Astrocyte (in vitro differentiated cells and primary cell): ENCODE measurements at places on chromosomes 16 and 17.

- no peak for DNase-seq
These were observed 12.1 kb downstream of the METRNL start for GRCh38 chr17:83091257-83092141.

DNA sequence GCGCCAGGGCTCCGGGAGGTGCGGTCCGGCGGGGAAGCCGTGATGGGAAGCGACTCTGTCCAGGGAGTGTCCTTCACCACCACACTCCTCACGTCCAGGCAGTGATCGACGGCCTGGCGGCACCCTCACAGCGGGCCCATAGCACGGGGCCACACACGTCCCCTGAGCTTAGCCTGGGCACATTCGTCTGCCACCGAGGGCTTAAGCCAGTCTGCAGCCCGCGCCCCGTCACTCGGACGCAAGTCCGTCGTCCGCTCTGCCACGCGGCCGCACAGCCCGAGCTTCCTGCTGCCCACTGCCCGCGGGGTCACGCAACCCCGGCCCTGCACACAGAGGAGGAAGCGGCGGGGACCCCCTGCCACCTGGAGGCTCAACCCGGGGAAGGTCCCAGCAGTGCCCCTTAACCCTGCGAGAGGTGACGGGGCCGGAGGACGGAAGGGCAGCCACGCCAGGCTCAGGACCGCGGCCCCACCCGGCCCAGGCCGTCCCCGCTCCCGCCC lies 3.0 kb upstream of the TBX2 start:
- no peak for DNase-seq

GRCh38 chr17:81171941-81172340 lies 5.9 kb upstream of the AATK start:
- DNase-seq = no peak

GRCh38 chr16:83814659-83814985 lies 6.8 kb downstream of the HSBP1 start:
- DNase-seq = no peak

GRCh38 chr17:78979780-78980623 lies at the start of gene LGALS3BP:
LGALS3BP (minus strand) TSS chr17:78979923; CDS start chr17:78977191, 2,732 bp downstream.
- DNase-seq = peak; percentile 75

DNA sequence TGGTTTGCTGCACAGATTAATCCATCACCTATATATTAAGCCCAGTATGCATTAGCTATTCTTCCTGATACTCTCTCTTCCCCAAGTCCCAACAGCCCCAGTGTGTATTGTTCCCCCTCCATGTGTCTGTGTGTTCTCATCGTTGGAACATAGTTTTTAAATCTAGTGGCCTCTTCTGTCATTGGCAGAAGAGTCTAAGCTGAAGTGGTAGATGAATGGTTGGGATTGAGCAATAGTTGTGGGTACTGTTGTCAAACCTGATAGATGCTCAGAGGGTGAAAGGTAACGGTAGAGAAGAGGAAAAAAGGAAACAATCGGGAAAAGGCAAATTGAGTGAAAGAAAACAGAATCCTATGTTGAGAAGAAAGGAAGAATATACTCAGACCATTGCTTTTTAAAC lies 29.9 kb downstream of the MAP3K3 start:
- peak; percentile 20 for DNase-seq

DNA sequence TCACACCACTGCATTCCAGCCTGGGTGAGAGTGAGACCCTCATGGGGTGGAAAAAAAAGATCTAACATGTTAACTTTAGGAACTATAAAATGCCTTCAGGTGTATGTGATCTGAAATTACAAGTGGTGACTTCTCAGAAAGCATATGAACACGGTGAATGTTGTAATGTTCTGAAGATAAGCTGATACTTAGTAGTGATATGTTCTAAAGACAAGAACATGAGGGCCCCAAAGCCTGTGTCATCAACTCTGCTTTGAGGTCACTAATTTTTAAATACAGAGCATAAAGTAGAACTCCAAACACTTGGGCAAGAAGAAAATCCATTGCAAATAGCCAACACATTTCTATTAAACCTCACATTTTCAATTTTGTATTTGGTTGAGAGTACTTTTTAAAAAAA lies 2.6 kb upstream of the FBF1 start:
- no peak for DNase-seq

DNA sequence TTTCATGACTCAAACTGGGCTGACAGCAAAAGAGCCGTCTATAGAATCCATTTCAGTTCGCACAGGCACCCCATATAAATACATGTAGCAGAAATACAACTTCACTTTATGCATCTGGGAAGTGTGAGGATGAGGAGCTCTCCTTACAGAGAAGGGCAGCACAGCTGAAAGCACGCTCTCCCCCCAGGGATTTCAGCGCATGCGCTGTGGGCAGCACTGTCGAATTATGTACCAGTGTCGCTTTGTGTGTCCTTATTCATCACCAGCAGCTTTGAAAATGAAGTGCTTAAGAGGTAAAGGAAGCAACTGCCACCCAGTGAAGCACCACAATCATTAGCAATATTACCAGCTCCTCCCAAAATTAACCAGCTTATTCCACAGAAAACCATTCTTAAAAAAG lies 39.9 kb downstream of the CEP95 start:
- no peak for DNase-seq

- DNase-seq = no peak
These were observed 45.5 kb downstream of the TMEM132E start for GRCh38 chr17:34624767-34625383.

DNA sequence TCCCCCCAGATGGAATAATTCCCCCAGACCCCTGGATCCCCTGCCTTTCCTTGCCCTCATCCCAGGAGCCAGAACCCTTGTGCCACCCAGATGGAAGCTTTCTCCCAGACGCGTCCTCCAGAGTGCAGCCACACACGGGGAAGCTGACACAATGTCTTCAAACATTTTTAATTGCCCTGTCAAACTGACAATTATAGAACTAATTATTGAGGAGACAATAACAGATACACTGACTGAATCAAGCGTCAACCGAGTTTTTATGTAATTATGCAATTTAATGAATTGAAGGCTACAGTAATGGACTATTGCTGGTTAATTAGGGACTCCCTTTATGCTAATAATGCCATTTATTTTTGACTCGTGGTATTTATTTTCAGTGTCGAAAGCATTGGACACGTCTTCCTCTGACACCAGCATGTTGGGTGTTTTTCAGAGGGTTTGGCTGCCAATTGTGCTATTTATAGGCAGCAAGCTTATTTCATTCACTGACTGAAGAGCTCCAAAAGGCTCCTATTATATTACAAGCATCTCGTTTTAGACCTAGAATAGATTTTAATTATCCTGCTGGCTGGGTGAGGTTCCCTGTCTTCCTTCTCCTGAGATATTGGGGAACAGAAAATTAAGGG lies 298.2 kb upstream of the C16orf82 start:
- no peak for DNase-seq

DNA sequence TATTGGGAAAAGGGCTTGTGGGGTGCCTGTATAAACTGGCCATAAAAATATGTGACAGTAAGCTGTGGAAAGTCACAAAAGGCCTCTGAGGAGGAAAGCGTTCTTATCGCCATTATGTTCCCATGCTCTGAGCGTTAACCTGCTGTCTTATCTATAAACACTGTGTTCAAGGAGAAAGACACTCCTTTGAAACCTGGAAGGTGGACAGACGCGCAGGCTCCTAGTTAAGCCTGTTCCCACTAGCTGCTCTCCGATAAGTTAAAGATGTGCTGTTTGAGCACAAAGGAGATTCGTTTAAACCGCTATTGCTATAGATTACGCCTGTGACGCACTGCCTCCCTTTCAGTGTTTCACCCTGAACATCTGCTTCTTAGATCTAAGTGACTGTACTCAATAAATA lies 5.2 kb downstream of the ALOX12B start:
- no peak for DNase-seq

DNA sequence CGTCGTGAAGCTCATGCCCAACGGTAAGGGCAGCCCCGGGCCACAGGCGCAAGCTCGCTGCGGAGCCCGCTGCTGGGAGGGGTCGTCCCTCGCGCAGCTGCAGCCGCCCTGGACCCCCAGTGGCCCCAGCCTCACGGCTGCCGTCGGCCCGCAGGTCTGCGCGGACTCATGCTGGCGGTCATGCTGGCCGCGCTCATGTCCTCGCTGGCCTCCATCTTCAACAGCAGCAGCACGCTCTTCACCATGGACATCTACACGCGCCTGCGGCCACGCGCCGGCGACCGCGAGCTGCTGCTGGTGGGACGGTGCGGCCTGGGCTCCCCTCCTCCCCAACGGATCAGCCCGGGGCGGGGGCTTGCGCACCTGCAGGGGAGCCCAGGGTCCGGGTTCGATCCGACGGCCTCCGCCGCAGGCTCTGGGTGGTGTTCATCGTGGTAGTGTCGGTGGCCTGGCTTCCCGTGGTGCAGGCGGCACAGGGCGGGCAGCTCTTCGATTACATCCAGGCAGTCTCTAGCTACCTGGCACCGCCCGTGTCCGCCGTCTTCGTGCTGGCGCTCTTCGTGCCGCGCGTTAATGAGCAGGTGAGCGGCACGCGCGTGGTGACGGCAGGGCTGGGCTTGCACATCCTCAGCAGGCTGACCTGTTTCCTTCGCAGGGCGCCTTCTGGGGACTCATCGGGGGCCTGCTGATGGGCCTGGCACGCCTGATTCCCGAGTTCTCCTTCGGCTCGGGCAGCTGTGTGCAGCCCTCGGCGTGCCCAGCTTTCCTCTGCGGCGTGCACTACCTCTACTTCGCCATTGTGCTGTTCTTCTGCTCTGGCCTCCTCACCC lies 5.8 kb downstream of the SLC5A2 start:
- DNase-seq = no peak

GRCh38 chr17:62818526-62818925 lies 10.4 kb upstream of the MARCHF10 start:
- DNase-seq = no peak

DNA sequence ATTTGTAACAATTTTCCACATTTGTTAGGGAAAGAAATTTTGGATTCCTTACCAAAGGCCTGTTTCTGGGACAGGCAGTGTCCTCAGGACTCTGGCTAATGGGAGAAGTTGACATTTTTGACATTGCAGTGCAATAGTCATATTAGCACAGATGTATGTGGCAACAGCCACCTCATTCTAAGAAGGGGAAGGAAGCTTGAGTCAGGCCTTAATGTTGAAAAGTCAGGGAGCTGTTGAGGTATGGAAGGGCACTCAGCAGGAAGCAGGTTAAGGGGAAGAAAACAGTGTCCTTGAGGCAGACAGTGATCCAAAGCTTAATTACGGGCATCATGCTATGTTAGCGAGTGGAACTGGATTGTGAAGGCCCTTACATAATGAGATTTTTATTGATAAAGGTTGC lies 20.9 kb downstream of the AKTIP start:
- no peak for DNase-seq

GRCh38 chr16:30063893-30064728 lies 1.4 kb upstream of the ALDOA start:
- no peak for DNase-seq

DNA sequence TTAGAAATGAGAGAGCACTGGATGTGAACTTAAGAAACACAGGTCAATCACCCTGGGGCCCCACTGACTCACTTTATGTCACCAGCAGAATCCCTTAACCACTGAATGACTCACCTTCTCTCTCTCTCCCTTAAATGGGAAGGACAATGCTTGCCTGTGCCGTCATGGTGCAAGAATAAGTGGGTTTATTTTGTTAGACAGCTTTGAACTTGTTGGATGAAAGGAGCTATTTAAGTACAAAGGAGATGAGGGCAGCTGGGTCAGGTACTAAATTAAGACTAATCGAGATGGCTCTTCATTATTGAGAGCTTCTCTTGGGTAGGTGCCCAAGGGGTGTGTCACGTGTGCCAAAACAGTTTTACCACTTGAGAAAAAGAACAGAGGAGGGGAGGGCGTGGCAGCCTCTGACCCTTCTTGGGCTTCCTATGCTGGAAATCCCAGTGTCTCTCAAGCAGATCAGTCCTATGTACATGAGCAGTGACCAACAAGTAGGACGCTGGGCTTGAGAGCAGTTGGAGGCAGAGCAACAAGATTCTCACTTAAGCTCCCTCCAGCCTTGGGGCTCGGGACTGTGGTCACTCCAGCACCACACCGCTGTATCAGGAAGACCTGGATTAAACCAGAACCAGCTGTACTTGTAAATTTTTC lies 6.7 kb upstream of the KRT31 start:
- peak; percentile 98 for DNase-seq

- no peak for DNase-seq
These were observed 1.3 kb upstream of the CCDC102A start for GRCh38 chr16:57537581-57538234.

GRCh38 chr16:11801481-11802021 lies 4.5 kb upstream of the ZC3H7A start:
- peak; percentile 38 for DNase-seq

DNA sequence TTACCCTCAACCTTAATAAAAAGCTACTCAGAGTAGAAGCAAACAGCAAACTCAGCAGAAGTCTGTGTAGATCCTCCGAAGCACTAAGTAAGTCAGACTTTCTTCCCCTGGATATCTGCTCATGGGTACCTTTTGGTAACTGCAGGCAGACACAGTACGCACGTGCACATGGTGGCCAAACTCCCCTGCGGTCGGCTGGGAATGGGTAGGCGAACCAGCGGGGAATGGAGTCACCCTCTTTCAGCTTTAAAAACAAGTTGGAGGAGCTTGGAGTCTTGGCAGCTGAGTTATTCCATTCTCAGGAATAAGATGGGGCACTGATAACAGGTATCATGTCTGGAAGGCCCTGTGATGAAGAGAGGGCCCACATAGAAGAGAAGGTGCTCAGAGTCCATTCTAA lies 16.3 kb downstream of the CYB561 start:
- DNase-seq = no peak

GRCh38 chr17:76474894-76475293 lies 7.5 kb downstream of the AANAT start:
- DNase-seq = no peak

DNA sequence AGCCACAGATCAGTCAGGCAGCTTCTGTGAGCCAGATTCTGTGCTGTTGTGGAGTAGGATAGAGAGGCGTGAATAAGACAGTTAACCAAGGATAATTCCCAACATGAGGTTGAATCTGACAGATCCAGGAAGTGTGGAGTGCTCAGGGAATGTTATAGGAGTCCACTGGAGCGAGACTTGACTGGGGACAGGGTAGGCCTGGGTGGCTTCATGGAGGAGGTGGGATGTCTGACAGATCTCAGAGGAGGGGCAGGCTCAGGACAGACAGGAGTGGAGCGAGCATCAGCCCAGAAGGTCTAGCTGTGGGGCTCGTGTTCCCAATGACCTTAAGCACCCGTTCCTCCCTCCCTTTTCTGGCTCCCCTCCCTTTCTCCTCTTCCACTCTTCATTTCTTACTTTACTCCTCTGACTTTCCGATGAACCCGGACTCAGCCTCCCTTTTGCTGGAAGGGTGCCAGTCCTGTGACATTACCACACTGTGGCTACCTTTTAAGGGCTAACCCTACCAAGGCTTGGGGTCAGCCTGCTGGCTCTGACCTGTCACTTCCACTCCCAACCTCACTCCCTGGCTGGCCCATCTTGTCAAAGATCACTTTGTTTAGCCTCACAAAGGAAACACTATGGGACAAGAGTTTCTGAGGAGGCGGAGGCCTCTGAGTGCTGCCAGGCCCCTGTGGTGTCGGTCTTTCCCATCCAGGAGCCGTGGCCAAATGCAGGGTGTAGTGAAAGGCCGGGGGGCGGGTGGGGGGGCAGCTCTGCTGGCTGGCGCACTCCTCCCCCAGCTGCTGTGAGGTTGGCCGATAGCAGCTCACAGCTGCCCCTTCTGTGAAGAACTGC lies 28.5 kb upstream of the EFCAB13 start:
- DNase-seq = no peak

GRCh38 chr17:39115135-39115534 lies 36.3 kb downstream of the PLXDC1 start:
- peak; percentile 20 for DNase-seq
